ENCODE measurements at places on chromosomes 13 and 19. TPM values are rescaled to one million over a fixed set of nuclear protein-coding genes. Genes with fewer than 3 reads are reported as not detected.
A peak's percentile ranks its signal among the peaks of the same experiment; 100 is the strongest.

MIA gene
- not detected for polyA plus RNA-seq

- peak; percentile 100 for DNase-seq
Measured at GRCh38 chr19:58572818-58573657, at the start of gene MZF1. Gene MZF1, minus strand, starts transcription at chr19:58573335. Its CDS starts 1,946 bp downstream, at chr19:58571389.

DNA sequence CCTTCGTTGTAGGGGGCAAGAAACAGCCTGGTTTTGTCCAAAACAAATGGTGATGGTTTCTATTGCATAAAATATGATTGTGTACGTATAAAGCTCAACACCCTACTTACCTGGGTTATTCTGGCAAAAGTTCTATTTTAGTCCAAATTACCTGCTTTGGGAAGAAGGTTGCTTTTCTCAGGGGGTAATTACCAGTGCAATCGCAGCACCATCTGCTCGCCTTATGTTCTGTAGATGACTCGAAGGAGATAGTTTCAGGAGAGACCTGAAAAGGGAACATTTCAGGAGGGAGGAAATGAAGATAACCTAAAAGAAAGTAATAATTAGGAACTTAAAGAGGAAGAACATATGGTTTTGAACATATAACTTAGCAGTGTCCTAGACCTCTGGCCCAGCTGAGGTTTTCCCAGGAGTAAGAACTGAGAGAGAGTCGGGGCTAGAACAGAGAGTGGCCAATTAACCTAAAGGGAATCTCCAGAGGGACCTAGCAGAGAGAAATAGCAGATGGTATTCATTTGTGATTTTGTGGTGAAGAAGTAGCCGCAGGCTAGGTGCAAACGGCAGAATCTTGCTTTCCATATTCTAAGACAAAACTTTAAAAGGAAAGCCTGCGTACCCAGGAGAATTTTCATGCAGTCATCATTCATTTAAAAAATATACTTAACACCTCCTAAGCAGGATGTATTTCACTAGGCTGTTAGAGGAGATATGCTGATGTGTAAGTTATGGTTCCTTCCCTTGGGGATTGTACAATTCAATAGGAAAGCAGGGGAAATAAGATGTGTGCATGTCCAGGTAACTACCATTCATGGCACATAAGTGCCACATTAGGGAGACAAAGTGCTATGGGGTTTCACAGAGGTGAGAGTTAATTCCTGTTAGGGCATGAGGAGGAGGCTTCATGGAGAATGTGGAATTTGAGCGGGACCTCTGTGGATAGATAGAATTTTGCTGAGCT lies 113.0 kb upstream of the SLC10A2 start:
- no peak for DNase-seq

ZNF177 gene
- 5.7 TPM for polyA plus RNA-seq

- no peak for DNase-seq
Measured at GRCh38 chr19:18339723-18340122, 675 bp upstream of the PGPEP1 start.

STARD13 gene
- 5.1 TPM for polyA plus RNA-seq

- DNase-seq, result peak; percentile 50
Measured at GRCh38 chr13:113654591-113655345, 3.2 kb downstream of the ATP4B start.

KIR3DL3 gene
- not detected for polyA plus RNA-seq

CTXN1 gene
- polyA plus RNA-seq, result 8.9 TPM

DNA sequence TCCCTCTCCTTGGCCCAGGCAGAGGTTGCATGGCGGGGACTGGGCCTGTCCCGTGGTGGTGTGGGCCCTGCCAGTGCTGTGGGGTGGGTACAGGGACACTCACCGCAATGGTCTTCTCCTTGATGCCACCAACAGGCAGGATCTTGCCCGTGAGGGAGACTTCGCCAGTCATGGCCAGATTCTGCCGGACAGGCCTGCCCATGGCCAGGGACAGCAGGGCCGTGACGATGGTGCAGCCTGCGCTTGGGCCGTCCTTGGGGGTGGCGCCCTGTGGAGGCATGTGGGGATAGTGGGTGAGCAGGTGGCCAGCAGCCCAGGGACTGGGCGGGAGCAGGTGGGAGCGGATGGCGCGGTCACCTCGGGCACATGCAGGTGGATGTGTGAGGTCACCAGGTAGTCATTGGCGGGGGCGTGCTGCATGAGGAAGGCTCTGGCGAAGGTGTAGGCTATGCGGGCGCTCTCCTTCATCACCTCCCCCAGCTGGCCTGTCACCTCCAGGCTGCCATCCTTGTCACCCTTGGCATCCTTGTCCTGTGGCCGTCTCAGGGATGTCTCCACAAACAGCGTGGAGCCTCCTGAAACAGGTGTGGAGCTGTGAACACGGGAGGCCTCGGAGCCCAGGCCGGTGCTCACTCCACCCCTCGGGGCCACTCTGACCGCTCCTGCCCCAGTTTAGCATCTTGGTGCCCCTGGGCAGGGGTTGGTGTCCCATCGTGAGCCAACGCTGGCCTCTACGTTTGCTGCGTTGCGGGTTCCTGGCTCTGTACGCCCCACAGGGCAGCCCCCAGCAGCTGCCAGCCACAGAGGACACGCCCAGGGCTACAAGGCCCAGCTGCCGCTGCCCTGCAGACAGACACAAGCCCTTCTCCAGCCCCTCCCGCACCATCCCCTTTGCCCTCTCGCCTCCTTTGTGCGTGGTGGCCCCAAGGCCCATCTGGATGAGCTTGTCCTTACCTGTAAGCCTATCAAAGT lies 3.4 kb downstream of the RPL36 start:
- no peak for DNase-seq

- peak; percentile 26 for DNase-seq
Measured at GRCh38 chr19:49954933-49955332, 6.0 kb downstream of the SIGLEC11 start.

GRCh38 chr13:24651718-24652345 lies 28.4 kb upstream of the ATP12A start:
- DNase-seq, result peak; percentile 72

DNA sequence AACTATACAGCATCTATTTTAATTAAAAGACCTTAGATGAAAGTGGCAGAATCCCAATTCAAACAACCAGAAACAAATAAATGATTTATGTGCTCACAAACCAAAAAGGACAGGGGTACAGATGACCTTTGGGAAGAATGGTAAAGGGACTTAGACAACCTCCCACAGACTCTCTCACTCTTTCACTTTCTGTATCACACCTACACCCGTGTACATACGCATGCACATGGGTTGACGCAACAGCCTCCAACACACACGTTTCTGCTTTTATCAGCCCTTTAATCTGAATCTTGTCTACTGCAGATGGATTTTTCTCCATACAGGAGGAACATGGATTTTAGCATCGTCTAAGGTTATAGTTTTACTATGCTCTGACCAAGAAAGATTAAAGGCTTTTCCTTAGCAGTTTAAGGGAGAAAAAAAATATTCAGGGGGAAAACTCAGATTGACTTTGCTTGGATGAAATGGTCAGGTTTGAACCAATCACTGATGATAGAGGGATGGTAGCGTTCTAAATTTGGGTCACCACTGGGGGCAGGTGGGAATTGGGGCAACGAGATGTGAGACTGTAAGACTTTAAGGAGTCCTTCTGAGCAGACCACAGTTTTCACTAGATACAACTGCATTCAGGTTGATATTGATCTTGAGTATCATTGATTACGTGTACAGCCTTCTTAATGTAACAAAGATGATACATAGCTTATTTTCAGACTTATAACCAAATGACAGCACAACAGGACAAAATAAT lies 166.1 kb downstream of the ITGBL1 start:
- DNase-seq, result no peak

TMTC4 gene
- 10.5 TPM for polyA plus RNA-seq

- peak; percentile 85 for DNase-seq
Measured at GRCh38 chr13:50990818-50991506, 81.4 kb downstream of the RNASEH2B start.

Measured in kidney (tissue), 22 donors.